ENCODE measurements at places on chromosomes 4 and X. TPM values are rescaled to one million over a fixed set of nuclear protein-coding genes. Genes with fewer than 3 reads are reported as not detected.

- H3K4me1 ChIP-seq, result no peaks in the 10 kb centered on the region
- no peak overlapping the region for H3K27ac ChIP-seq
- no peak for DNase-seq
- no peak overlapping the region for H3K4me3 ChIP-seq
These were observed 50.6 kb downstream of the ZNF157 start for GRCh38 chrX:47420962-47421361.

DNA sequence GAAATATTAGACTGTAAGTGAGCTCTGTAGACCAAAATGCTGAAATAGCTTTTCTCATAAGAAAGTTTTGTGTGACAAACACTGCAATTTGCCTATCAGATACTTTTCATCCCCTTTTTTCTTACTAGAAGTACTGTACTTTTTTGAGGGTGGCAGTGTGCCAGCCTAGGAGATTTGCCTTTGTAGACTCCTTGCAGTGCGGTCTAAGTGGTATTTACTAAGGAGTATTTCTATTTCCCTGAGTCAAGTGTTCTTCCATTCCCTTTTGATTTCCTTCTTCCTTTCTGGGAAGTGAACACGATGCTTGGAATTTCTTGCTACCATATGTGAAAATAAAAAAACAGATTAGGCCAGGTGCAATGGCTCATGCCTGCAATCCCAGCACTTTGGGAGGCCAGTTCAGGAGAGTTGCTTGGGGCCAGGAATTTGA is 34.6 kb downstream of the PDLIM5 start:
- H3K27me3 ChIP-seq, result no peaks in the 10 kb centered on the region
- DNase-seq, result no peak
- H3K4me3 ChIP-seq, result no peak overlapping the region

GRCh38 chr4:72701987-72702819 is 133.2 kb upstream of the ADAMTS3 start:
- DNase-seq, result peak; percentile 44
- no peak overlapping the region for H3K27ac ChIP-seq

SCD5 gene
- total RNA-seq, result 1.7 TPM

- DNase-seq, result no peak
- H3K36me3 ChIP-seq, result no peaks in the 10 kb centered on the region
These were observed 286.1 kb downstream of the DCHS2 start for GRCh38 chr4:154205471-154205870.

- H3K4me1 ChIP-seq, result peaks cover 13% of the 10 kb centered on the region
- H3K27ac ChIP-seq, result no peak overlapping the region
- no peaks in the 10 kb centered on the region for H3K36me3 ChIP-seq
- no peaks in the 10 kb centered on the region for H3K27me3 ChIP-seq
These were observed 169.8 kb upstream of the BCOR start for GRCh38 chrX:40267334-40268187.

Measured in activated CD4-positive, alpha-beta T cell treated with anti-CD3 and anti-CD28 coated beads for 36 hours (primary cell).